ENCODE measurements at places on chromosomes 5 and 9. TPM values are rescaled to one million over a fixed set of nuclear protein-coding genes. Genes with fewer than 3 reads are reported as not detected.

Gene PRSS3
- total RNA-seq: not detected

Gene SLC4A9
- 0.96 TPM for total RNA-seq

Gene PCDHA9
- total RNA-seq: not detected

Gene WWC1
- 0.68 TPM for total RNA-seq

Gene EQTN
- not detected for total RNA-seq

Gene TUSC1
- not detected for total RNA-seq

Gene PCA3
- not detected for total RNA-seq

Gene MAN2A1
- total RNA-seq: 107 TPM

Gene PCDHB5
- 0.41 TPM for total RNA-seq

Gene FAM169A
- total RNA-seq: 15.6 TPM

Gene PRELID2
- 0.29 TPM for total RNA-seq

Gene ACTBL2
- not detected for total RNA-seq

Gene TMEM245
- total RNA-seq: 76.5 TPM

Gene NFIB
- not detected for total RNA-seq

Gene POU5F2
- 1.8 TPM for total RNA-seq

- DNase-seq: no peak
These were observed 342.0 kb upstream of the WWC1 start for GRCh38 chr5:167949435-167949834.

GRCh38 chr9:101587332-101588043, 7.3 kb downstream of the PPP3R2 start:
- no peak for DNase-seq

DNA sequence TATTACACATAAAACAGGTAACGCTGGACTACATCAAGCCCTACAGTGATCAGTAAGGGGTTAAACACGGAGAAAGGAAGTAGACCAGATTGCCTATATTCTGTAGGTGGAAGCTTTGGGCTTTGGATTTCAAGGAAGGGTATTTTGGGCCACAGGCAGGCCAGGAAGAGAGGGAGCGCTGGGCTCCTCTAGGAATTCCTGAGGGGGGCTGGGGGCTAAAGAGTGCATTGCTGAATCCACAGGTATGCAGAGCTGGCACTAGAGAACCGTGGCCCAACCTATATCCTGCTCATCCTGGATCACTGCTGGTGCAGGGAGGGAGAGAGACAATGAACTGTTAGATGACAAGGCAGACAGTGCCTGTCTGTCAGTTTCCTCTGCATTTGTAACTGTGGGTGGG, 367.1 kb downstream of the CSNK1G3 start:
- DNase-seq: no peak

DNA sequence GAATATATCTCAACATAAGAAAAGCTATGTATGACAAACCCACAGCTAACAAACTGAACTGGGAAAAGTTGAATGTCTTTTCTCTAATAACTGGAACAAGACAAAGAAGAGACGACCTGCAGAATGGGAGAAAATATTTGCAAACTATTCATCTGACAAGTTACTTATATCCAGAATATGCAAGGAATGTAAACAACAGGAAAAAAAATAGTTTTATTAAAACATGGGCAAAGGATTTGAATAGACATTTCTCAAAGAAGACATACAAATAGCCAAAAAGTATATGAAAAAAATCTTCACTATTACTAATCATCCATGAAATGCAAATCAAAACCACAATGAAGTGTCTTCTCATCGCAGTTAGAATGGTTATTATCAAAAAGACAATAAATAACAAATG, 181.7 kb upstream of the TLX3 start:
- DNase-seq: no peak

DNA sequence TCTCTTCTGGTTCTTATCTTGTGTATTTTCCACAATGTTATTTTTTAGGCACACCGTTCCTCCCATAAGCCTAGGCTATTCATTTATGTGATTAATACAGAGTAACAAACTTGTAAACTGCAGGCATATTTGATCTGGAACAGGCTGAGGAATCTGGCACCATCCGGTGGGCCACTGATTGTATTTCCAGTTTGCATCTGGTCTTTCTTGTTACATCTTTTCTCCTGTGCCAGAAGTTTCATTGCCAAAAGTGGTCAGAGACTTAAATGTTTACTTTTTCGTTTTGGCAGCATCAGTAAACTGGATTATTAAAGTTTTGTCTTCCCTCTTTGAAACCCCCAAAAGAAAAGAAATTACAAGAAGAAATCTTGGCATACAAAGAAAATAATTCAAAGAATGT, 17.9 kb upstream of the ZCCHC7 start:
- no peak for DNase-seq

GRCh38 chr5:78591138-78591612, 57.4 kb downstream of the LHFPL2 start:
- no peak for DNase-seq

GRCh38 chr5:176596689-176597416, 13.1 kb downstream of the GPRIN1 start:
- DNase-seq: peak; percentile 55

DNA sequence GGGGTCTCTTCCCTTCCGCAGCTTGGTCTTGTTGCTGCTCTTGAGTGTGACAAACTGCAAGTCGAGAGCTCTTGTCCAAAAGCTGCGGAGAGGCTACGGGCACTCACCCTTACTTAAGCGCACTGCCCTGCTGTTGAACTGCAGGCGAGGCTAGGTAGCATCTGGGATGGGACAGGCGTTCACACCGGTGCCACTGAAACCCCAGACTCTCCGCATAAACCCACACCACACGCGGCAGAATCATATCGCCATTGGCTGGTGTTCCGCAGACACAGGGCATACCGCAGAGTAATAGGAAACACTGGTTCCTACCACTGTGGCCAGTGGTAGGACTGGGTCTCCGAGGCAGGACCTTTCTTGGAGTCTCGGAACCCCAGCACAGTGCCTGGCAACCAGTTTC, 2.2 kb upstream of the NPR3 start:
- DNase-seq: no peak

DNA sequence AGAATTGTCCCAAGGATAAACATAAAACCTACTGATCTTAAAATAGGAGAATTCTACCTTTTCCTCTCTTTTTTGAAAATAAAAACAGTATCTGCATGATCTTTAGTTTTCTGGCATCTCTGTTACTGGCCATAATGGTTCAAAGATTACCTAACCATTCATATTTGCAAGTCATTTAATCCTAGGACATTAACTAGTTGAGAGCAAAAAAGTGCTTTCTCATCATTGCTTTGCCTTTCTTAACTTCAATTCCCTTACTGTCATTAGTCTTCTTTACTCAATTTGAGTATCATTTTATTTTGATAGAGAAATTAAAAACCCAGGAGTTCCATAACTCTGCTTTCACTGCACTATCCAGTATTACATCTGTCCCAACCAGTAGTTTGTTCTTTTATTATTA, 68.6 kb downstream of the RFX3 start:
- DNase-seq: no peak

- DNase-seq: no peak
These were observed 946 bp downstream of the ADCY2 start for GRCh38 chr5:7396713-7397454.

DNA sequence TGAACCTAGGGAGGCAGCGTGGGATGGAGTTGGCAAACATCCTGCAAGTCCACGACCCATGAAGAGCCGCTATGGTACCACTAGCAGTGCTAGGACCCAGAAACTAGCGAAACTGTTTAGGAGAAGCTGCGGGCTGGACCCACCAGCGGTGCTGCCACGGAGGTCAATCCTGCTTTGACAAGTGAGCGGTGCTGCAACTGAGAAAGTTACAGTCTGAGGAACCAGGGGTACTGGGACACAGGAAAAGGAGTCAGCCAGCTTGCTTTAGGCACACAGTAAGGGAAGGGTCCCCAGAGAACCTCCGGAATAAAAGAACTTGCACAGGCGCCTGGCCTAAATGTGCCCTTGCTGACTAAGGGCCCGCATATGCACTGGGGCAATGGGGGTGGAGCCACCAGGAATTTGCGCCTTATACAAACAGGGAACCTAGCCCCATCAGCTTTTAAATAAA, 23.6 kb upstream of the ANXA2R start:
- no peak for DNase-seq

DNA sequence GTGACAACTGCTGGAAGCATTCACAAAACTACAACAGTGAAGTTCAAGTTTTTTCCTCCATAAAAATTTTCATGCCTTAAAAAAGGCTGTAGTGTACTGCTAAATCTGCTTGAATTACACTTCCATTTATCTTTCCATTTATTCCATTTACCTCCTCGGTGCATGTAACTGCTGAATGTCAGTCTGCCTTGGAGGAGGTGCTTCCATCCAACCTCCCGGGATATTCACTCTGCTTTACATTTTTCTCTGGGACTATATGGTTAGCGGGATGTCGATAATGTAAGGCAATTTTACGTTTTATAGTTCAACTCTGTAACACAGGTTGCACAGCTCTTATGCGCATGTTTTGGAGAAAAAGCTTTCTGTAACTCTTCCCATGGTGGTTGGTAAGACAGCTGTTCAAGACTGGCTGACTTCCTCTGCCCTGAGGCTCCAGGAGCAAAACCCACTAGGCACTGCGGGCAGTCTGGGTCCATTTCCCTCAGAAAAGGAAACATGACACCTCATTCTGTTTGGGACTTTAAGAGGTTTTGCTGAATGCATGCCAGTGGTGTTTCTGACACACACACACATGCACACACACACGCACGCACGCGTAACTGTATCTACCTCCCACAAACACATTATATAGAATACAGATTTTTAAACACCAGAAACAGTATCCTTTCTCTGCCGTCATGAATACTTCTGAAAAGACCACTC, 66.1 kb downstream of the SPTLC1 start:
- no peak for DNase-seq

- no peak for DNase-seq
These were observed 486.7 kb downstream of the RAB3C start for GRCh38 chr5:59069438-59070079.

GRCh38 chr9:18022642-18023041, 443.8 kb downstream of the SH3GL2 start:
- no peak for DNase-seq

DNA sequence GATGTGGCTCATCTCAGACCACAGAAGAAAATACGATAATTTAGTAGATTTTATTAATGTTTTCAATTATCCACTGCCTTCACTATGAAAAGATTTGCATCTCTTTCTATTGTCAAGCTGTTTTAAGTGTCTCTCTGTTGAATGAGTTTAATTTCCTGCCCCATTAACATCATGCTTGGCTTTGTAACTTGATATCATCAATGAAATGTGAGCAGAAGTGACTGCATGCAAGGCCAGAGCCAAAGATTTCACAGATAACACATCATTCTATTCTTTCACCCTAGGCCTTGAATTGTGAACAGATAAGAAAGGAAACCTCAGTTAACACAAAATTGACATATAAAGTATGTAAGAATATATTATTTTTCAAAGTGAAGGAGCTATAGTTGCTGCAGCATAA, 986.4 kb upstream of the CDH18 start:
- no peak for DNase-seq

GRCh38 chr5:107513337-107514085, 157.2 kb downstream of the EFNA5 start:
- DNase-seq: no peak

DNA sequence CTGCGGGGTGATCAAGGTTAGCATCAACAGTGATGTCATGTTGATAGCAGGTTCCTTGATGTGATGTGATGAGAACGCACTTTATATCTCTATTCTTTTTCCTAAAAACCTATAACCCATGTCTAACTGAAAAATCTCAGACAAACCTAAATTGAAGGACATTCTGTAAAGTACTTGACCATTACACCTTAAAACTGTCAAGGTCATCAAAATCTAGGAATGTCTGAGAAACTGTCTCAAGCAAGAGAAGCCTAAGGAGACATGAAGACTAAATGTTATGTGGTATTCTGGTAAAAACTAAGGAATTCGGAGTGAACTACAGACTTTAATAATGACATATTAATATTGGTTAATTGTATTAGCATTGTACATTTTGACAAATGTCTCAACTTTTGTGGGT, 170.0 kb downstream of the AOPEP start:
- DNase-seq: no peak

GRCh38 chr9:96484521-96484931, 34.6 kb downstream of the HABP4 start:
- DNase-seq: no peak

DNA sequence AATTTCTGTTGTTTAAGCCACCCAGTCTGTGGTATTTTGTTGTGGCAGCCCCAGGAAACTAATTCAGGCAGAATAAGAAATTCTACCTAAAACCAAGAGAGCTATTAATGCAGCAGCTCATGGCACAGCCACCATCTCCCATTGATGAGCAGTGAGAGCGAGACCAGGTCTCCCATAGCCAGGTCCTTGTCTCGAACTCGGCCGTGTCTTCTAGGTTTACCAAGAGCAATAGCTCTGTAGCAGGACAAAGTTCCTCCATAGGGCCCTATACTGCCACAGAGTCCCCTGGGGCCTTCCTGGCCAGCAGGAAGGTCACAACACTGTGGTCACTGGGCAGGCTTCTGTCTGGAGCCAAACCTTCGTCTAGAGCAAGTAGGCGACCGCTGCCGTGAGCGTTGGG, 34.5 kb upstream of the TJP2 start:
- DNase-seq: no peak

GRCh38 chr9:17783227-17783626, 204.4 kb downstream of the SH3GL2 start:
- DNase-seq: no peak

GRCh38 chr9:38622951-38623350, 2.6 kb upstream of the ANKRD18A start:
- DNase-seq: no peak

DNA sequence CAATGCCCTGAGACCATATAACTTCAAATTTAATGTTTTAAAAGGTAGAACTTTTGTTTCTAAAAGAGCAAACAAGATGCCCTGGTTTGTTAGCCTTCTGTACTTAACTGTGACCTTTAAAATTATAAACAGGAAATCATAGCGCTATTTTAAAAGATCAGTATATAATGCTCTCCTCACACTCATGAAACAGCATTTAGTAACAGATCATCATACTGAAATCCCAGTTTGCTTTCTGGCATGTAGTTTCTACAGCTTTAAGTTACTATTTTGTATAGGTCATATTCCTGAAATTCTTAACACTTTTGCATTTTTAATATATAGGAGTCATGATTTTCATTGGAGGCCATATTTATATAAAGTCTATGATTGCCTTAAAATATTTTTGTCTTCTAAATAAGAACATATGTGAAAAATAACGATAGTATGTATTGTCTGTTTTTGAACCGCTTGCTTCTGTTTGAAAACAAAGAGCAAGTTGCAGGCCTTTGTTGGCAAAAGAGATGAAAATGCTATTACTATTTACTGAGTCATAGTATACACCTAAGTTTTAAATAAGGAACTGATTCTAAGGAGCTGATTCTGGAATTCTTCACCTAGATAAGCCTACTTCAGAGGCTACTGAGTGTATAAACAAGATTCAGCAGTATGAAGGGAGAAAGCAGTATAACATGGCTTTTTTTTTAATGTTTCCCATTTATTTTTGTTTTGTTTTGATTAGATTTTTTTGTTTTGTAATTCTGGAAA, 20.5 kb downstream of the SRFBP1 start:
- no peak for DNase-seq

- no peak for DNase-seq
These were observed 170.1 kb downstream of the ADAMTS12 start for GRCh38 chr5:33721491-33722200.

DNA sequence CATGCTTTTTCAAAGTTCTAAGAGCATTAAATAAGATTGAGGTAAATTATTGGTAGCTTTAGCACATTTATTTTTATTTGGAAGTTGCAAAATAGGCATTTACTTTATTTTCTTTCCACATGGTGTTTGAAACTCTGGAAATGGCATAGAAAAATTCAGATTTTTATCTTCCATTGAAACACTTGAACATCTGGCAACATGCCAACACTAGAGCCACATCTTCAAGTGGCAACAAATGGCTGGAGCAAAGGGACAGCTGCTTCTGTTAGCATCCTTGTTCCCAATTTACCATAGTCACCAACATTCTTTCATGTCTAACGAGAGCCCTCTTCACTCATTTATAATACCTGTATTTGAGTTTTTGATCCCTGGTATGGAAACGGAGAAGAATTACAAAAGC, 539.9 kb downstream of the ZNF608 start:
- no peak for DNase-seq

Data from naive thymus-derived CD4-positive, alpha-beta T cell (primary cell).